ENCODE measurements at places on chromosomes 1 and 21.

- no peak for DNase-seq
These were observed 8.4 kb upstream of the ZNF697 start for GRCh38 chr1:119656410-119656955.

GRCh38 chr1:207402744-207403143, 51.4 kb upstream of the CR2 start:
- no peak for DNase-seq

- DNase-seq: no peak
These were observed 157.0 kb upstream of the ZNHIT6 start for GRCh38 chr1:85865213-85865612.

DNA sequence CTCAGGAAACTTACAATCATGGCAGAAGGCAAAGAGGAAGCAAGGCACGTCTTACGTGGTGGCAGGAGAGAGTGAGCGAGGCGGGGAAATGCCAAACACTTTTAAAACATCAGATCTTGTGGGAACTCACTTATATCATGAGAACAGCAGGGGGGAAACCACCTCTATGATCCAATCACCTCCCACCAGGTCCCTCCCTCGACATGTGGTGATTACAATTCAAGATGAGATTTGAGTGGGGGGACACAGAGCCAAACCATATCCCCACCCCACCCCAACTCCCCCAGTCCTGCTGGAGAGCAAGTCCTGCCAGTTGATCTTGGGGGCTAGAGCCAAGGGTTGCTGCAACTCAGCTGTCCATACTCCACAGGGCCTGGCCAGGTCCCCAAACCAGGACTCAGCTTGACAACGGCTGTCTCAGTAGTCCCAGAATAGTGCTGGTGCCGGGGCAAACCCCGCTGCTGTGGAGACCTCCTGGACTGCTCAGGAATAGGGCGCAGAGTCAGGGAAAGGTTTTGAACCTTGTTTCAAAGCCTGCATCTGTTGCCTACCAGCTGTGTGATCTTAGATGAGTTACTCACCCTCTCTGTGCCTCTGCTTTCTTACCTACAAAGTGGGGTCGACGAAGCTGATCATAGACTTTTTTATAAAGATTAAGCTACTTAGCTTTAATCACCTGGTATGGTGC, 79.5 kb downstream of the STUM start:
- DNase-seq: no peak

GRCh38 chr1:4021136-4021973, 121.3 kb upstream of the C1orf174 start:
- no peak for DNase-seq

- DNase-seq: no peak
These were observed 161.6 kb upstream of the RAB4A start for GRCh38 chr1:229109320-229109761.

DNA sequence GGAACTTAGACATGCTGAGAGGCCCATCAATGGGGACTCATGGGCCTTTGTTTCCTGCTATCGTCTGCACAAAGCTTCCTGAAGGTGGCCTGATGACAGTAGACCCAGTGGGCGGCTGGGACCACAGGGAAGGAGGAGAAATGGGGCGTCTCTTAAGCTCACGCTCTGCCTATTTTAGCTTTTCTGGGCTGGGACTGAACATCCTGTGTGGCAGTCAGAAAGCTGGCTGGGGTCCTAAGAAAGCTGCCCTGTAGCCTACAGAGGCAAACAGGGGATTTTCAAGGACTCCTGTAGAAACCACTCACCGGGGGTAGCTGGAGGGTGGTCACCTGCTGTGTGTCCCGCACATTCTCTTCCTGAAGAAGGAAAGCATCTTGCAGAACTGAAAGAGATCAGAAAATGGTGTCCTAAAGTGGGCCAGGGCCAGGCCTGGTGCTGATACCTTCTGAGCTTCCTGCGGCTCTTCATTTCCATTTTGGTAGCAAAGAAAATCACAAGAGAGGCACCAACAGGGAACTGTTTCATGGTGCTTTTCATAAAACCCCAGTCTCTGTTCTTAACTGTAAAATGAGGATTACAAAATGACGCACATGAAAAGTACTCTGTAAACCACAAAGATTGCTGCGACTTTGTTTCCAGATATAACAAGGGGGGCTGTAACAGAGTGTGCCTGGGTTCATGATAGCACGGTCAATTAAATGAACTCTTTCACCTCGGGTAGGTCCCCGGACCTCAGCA, 8.6 kb downstream of the ZNF496 start:
- no peak for DNase-seq

DNA sequence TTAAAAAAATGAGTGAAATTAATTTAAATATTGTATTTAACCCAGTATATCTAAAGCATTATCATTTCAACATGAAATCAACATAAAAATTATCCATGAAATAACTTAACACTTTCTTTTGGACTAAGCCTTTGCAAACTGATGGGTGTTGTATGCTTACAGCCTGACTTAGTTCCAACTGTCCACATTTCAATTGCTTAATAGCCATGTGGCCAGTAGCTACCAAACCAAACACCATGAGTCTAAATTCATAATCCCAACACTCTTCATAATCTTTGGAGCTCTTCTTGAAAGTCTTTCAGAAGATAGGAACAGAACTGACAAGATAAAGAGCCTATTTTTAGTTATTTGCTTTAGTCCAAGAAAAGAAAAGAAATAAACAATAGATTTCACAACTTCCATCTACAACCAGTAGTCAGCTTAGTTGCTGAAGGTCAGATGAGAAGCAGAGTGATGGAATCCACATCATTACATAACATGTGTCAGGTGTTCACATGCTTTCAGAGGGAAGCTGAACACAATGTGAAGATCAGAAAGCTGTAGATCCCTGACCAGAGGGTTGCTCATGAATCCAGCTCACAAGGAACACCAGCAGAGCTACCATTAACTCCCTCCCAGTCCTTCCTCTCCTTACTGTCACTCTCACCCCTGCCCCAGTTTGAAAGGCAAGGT, 144.0 kb upstream of the ZNF648 start:
- DNase-seq: no peak

- no peak for DNase-seq
These were observed 307.1 kb downstream of the PAPPA2 start for GRCh38 chr1:176770066-176770465.

DNA sequence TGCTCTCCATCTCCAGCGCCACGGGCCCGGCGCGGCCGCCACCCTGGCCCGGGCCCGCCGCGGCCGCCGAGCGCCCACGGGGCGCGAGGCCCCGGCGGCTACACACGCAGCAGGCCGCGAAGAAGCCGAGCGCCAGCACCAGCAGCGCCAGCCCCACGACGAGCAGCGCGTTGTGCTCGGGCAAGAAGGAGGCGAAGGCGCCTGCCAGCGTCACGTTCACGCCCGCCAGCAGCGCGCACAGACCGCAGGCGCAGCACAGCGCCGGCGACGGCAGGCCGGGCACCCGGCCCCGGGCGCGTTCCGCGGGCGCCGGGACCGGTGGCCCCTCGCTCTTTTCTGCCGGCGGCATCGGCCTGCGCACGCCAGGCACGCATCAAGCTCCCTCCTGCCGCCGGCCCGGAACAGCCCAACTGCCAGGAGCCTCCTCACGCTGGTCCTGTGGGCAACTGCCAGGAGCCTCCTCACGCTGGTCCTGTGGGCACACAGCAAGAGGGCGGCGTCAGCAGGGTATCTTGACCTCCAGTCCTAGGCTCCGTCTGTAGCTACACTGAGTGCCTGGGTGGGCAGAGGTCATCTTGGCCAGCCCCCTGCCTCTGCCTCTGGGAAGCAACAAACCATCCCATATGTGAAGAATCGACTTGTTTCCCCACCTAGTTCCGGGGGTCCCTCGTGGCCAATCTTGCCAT, 18.1 kb downstream of the KNCN start:
- no peak for DNase-seq

DNA sequence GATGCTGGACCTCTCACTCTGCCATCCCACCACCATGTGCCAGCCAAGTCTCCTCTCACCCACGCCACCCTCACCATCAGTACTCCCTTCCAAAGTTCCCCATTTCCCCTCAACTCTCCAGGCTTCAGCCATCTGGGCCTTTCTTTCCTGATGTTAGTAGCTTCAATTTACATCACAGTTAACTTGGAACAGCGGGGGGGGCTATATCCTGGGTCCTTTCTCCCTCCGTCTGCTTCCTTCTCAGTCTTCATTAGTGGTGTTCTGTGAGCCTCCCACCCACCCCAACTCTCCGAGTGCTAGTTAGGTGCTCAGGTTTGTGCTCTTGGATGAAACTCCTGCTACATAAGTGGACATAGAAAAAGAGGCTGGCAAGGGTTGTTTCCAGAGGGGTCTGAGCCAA, 31.9 kb downstream of the KCNC4 start:
- DNase-seq: no peak

DNA sequence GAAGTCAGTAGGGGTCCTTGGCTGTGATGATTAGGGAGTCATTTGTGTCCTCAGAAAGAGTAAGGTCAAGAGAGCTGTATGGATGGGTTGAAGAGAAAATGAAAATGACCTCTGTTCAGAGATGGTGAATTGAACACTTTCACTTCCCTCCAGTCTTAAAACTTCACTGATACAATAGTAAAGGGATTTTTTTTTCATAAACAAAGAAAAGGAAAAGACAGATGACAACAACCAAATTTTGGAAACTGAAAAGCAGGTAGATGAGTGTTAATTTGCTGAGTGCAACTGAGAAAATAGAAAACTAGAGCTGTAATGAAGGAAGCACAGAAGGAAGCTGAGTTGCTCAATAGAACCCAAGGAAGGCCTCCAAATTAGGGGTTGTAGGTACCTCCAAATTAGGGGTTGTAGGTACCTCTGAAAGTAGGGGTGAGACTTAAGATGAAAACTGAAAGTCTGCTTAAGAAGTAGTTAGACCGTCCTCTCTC, 14.8 kb upstream of the S1PR1 start:
- no peak for DNase-seq

- DNase-seq: no peak
These were observed 833 bp upstream of the DIP2A start for GRCh38 chr21:46457801-46458314.

GRCh38 chr1:230743899-230744298, 3.3 kb upstream of the CAPN9 start:
- no peak for DNase-seq

- no peak for DNase-seq
These were observed 181.4 kb upstream of the LHX8 start for GRCh38 chr1:74952786-74953185.

DNA sequence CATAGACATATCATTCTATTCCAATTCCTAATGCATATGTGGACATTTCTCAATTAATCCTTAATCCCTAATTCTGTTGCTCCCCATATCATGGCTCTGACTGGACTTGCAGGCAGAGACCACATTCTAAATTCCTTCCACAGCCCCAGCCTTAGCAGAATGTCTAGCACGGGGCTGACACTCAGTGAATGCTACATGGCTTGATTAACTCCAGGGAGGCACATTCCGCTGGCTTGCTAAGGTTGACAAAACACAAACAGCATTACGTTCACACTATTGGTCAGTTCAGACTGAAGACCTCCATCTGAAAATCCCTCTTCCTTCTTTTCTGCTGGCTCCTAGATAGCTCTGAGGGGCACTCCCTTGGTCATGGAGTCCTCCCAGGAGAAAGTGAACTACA, 119.4 kb downstream of the ASTN1 start:
- DNase-seq: no peak

DNA sequence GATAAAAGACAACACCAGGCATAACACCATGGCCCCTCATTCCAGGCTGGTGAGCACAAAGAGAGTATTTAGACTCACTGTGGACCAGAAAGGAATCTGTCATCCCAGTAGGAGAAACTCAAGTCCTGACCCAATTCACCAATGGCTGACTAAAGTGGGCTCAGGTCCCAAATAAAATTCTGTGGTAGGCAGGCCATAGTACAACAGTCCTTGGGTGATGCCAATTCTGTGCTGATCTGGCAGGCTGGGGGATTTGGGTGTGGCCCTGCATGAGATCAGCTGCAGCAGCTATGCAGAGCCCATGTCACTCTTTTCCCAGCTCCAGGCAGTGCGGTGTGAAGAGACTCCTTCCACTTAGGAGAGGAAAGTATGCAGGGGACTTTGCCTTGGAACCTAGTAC, 245.1 kb downstream of the LBR start:
- no peak for DNase-seq

DNA sequence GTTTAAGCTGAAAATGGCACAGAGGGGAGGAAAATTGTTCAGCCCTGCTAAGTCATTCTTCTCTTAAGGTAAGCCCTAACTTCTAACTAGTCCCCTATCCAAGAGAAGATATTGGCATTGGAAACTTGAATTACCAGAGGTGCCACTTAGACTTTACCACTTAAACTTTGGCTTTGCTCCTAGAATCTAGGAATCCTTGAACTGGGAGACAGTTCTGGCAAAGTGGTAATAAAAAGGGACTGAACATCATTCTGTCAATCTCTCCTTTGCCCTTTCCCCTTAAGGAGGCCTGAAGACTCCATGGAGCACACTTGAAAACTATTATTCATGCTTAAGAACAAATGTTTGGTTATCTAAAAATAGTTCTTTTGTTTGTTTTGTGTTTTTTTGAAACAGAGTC, 8.4 kb downstream of the ATP1A4 start:
- DNase-seq: no peak

DNA sequence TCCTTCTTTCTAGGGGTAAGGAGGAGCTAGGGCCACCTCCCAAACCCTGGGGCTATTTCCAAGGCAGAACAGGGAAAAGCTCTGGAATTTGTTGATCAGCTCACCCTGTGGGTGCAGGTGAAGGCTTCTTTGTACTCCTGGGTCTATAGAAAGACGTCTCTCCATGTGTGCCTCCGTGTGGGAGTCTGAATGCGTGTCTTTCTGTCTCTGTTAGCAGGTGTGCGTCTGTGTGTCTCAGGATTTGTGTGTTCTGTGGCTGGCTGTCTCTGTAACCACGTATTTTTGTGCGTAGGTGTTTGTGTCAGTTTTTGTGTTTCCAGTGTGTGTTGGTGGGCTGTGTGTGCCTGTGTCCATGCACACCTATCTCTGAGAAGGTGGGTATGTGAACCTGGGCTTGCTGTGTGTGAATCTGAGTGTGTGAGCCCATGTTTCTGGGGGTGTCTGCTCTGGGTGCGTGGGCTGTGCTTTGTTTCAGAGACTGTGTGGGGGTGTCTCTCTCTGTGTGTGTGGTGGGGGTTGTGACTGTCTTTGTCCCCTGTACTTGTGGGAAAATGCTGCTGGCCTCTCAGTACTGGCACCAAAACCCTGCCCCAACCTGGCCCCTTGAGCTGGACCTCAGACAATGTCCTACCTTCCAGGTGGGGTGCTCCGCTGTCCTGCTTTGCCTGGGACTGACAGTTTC, 12.7 kb upstream of the ETV3L start:
- DNase-seq: no peak

DNA sequence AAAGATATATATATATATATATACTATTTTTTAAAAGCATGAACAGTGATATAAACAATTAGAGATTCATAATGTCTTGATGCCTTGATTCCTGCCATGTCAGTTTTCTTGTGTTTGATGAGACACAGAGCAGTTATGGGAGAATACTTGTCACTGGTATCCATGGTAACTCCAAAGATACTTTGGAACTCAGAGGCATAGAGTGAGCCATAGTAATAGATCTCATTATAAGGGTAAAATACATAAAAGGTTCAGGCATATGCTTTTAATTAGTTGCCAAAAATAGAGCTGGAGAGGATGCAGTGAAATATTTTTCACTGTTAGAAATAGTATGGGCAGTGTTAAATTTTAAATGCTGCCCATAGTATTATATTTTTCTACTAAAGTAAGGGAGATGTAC, 134.1 kb downstream of the SYT14 start:
- no peak for DNase-seq

All from NCI-H510A treated with DMSO at 0.1 percent for 48 hours (cell line).